ENCODE measurements at places on chromosomes 1 and 21.

- DNase-seq, result no peak
Observed at GRCh38 chr1:228058172-228058948, 24.1 kb upstream of the ARF1 start.

DNA sequence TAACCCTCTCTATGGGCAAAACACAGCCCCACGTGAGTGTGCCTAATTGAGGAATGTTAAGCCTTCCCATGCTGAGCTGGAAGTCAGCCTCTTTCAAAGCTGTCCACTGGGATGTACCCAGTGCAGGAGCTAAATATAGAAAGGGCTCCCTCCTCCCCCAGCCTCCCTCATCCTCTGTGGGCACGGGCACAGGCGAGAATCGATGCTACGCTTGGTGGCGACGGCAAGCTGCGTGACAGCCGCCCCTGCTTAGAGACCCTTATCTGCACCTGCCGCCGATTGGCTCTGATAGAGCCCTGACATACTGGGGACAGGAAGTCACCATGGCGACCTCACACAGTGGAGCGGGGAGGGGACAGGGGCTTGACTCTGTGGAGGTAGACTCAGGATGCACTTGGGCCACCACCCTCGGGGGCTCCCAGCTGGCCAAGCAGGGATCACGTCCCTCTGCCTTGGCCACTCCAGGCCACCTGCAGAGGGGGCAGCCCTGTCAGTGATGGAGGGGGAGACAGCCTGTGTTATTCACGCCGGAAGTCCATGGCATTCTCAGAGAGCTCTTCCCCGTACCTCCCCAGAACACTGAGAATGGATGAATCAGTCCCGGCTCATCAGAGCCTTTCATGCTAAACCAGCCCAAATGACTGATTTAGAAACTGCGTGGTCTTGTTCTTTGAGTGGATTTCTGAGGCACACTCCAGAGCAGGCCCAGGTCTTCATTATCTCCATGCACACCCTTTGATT, 84.8 kb downstream of the KCND3 start:
- no peak for DNase-seq

DNA sequence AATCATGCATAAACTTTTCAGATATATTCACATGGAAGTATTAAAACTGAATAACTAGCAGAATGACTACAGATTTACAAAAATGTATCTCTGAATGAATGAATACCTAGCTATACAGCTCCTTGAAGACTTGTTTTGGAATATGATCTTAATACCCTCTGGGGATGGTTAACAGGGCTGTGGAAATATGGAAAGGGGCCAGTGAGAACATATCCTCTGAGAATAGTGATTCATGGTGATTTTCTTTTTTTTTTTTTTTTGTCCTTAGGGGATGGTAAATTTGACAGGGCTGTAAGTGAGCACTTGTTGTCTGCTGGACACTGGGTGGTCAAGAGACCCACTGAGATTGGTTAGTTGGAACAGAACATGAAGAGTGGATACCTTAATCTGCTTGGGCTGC, 80.7 kb upstream of the HP1BP3 start:
- no peak for DNase-seq

DNA sequence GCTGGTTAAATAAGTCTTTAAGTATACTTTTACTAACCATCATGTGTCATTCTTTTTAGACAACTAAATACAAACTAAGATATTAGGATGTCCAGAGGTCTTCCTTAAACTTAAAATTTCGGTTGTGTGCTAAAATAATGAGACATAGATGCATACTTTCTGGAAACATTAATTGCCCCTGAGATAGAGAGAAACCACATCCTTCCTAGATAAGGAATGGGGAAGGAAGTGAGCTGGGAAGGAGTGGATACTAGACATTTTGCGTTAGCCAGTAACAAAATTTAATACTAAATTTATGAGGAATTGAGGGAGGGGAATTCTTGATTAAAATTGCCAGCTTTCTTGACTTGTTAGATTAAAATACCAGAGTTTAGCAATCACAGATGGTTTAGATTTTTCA, 37.1 kb upstream of the PTGS2 start:
- DNase-seq, result no peak

DNA sequence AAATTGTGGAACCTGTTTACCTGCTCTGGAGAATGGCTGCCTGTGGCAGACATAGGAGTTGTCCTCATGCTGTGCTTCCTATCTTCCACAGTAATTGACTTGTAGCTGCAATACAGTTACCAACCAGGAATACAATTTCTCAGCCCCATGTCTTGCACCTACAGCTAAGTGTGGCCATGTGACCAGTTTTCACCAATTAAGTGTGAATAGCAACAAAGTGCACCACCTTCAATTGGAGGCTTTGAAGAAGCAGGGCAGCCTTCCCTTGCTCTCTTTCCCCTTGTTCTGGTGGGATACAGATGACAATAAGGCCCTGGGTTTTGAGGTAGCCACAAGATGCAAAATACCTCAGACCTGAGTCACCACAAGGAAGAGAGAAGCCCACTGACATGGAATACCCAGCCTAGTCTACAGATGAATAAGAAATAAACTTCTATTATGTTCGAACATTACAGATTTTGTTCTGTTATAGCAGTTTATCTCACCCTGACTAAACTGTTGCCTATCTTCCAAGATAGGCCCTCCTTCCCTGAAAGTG, 70.2 kb upstream of the S1PR1 start:
- DNase-seq, result no peak

DNA sequence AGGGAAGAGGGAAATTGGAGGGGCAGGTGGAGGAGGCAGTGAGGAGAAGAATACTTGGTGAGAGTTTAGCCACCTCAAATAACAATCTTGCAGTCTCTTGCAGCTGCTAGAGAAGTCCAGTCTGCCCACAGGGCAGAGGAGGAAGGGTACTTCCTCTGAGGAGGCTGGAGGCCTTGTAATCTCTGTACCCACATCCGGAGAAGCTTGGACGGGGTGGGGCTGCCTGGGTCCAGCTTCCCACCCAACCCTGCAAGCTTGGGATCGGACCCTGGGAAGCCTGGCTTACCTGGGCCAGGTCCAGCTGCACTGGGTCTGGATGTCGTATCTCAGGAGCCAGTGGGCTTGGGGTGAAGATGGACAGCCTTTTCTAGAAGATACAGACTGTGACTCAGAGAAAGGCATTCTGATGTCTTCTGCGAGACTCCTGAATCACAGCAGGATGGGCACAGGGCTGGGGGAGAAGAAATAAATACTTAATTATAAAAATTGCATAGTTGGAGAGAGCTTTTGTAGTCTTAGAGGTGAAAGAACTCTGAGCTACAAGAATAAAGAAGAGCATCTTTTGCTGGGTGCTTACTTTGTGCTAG, 111.8 kb upstream of the JUN start:
- DNase-seq, result no peak

DNA sequence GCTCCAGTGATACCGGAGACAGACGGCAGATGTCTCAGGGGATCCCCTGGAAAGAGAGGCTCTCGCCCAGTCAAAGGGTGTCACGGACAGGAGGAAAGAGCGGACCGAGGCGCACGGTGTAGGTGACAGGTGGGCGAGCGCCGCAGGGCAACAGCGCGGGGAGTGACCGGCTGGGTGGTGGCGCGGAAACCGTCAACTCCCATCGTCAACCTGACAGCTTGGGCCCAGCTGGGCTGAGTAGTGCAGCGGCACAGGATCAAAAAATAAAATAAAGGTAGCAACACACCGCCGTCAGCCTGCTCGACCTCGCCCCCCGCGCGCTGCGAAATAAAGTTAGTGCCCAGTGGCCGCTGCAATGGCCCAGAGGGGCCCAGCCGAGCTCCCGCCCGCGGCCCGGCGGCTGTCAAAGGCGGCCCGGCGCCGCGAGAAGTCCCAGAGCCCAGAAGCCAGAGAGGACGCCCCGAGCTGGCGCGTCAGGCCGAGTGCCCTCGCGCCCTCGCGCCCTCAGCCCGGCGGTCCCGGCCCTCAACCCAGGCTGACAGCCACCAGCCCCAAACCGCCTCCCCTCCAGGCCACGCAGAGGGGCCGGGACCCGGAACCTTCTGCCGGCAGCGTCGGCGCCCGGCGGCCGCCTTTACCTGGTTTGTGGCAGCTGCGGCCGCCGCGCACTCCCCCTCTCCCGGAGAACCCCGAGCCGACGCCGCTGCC, at the start of gene LYST:
Gene LYST (minus strand): TSS at position 702 of the 708 bp plus-strand sequence. CDS start 36,489 bp downstream, outside the sequence.
- peak; percentile 74 for DNase-seq

GRCh38 chr1:63799820-63800219, 26.0 kb downstream of the ROR1 start:
- no peak for DNase-seq

- DNase-seq, result no peak
Observed at GRCh38 chr1:79822053-79822452, 815.5 kb upstream of the ADGRL4 start.

- no peak for DNase-seq
Observed at GRCh38 chr1:6358144-6358624, 35.4 kb downstream of the ACOT7 start.

DNA sequence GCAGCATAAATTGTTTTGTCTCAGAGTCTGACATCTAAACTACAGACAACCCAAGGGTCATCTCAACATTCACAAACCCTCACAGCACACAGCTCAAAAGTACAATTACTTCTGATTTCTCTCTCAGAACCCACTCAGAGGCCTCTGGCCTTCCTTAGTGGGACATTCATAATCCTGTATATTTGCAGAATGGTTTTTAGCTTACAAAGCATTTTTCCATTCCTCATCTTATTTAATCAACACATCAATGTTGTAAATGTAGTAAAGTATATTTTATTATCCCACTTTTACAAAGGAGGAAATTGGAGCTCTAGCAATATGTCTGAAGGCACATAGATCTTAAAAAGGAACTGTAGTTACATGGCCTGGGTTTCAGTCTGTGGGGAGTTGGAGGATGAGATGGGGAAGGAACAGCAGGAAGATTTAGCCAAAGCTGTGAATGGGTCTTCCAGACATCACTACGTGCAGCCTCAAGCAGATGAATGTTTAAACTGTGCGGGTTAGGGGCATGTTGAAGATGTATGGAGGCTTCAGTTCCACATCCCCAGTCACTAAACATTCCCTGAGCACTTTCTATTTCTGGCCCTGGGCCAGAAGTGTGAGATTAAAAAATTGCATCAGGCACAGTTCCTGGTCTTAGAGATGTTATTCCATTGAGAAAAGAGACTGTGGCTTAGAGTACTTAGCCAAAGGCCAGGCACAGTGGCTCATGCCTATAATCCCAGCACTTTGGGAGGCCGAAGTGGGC, 13.3 kb downstream of the AKNAD1 start:
- DNase-seq, result no peak

- no peak for DNase-seq
Observed at GRCh38 chr1:39952359-39953110, 2.4 kb upstream of the MFSD2A start.

DNA sequence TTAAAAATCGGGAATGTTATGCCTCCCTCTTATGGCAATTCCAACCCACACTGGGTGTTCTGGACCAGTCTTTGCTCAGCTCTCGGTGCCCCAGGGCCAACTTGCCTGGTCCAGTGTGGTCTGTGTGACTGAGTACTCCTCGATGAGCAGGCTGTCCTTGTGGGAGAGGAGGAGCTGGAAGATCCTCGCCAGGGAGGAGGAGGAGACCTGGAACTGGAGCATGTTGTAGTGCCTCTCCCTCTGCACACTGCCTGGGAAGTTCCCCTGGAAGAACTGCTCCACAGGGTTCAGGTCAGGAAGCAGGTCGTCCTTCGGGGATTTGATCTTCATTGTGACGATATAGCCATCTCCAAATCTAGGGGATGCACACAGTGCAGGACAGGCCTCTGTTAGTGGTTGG, 88.5 kb upstream of the GCLM start:
- DNase-seq, result no peak

DNA sequence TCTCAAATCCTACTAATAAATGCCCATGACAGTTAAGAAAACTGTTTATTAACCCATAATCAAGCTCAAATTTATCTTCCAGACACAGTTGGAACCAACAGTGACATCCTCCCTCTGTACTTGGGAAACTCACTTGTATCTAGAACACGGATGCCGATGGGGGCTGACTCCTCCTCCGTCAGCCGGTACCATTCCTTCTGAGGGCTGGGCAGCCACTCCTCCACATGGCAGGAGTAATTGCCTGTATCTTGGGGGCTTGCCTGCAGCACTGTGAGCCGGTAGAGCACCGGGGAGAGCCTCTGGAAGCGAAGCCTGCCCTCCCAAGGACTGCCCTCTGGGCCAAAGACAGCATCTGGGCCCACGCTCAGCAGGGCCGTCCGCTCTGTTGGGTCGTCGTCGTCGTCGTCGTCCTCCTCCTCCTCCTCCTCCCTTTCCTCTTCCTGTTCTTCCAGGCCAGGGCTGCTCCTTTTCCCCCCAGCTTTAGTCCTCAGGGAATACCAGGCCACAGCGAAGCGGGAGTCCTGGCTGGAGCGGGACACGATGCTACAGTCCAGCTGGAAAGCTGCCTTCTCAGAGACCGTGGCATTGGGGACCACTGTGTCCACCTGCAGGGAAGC, 8.5 kb upstream of the CD58 start:
- no peak for DNase-seq

DNA sequence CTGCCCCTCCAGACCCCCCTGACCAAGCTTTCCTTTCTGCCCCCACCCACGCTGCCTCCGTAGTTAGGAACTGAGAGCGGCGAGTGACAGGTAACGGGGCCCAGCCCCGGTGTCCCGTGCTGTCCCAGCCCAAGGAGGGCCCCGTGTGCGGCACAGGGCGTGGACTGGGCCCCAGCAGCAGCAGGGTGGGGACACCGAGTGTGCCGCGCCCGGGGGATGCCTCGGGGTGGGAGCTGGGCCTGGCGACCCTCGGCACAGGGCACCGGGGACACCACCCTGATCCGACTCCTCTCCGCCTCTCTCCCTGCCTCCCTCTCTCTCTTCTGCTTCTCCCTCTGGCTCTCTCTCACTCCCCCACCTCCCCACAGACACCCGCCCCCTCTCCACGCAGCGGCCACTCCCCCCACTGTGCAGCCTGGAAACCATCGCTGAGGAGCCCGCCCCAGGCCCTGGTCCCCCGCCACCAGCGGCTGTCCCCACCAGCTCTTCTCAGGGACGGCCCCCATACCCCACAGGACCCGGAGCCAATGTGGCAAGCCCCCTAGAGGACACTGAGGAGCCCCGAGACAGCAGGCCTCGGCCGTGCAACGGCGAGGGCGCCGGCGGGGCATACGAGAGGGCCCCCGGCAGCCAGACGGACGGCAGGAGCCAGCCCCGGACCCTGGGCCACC, 22.7 kb downstream of the PANK4 start:
- DNase-seq, result no peak

GRCh38 chr1:225534135-225534534, 106.3 kb upstream of the LBR start:
- peak; percentile 24 for DNase-seq

- no peak for DNase-seq
Observed at GRCh38 chr1:167676205-167676915, 45.4 kb upstream of the MPZL1 start.

DNA sequence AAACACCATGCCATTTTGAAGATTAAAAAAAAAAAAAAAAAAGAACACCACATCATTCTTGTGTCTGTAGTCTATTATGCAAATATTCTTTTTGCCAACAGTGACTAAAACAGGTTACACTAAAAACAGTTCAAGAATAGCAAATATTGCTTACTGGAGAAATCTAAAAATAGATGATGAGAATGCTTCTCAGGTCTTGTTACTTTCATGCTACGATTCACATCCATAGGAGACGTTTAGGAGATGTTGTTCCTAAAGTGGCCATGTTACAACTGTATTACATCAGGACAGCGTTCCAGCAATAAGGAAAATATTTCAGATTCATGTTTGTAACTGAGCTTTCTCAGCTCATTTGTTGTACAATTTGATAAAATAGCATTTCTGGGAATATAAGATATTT, 32.3 kb downstream of the RAB3GAP2 start:
- DNase-seq, result no peak

All from ACHN (cell line).